ENCODE measurements at places on chromosomes 3 and 15. TPM values are rescaled to one million over a fixed set of nuclear protein-coding genes. Genes with fewer than 3 reads are reported as not detected.

- no peak overlapping the region for H3K4me3 ChIP-seq
- H3K36me3 ChIP-seq = no peaks in the 10 kb centered on the region
- no peaks in the 10 kb centered on the region for H3K4me1 ChIP-seq
- no peak overlapping the region for H3K27ac ChIP-seq
These were observed 53.7 kb downstream of the PIK3CB start for GRCh38 chr3:138781012-138781470.

A4GNT gene
- total RNA-seq = not detected

DNA sequence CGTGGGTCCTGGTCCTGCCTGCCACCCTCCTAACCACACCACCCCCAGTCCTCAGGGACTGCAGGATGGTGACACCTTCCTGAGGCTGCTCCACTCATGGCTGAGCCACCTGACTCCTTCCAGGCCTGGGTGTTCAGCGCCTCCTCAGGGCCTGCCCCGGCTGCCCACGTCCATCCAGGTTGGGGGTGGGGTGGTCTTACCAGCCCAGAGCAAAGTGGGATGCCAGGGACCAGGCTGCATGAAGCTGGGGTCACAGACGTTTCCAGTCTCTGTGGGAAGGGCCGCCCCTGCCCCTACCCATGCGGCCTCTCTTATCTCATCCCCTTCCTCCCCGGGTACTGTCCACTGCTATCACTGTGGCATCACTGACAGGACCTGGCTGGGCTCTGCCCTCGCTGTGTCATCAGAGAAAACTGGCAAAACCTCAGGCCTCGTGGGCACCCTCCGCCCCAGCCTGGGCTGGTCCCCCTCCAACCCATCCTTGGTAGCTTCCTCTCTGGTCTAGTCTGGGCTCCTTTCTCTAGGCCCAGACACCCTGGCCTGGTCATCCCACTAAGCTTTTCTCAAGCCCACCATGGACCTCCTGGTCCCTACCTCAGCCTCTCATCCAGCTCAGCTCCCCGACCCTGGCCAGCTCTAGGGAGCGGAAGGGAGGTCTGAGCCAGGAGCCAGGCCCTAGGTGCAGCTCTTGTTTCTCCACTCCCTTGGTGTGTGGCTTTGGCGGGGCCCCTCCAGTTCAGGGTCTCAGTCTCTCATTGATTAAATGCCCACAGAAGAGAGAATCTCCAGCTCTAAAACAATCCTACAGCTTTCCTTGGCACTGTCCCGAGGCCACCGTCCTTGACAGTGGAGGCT is 32.9 kb downstream of the WNT7A start:
- H3K4me3 ChIP-seq = no peak overlapping the region
- H3K36me3 ChIP-seq = no peaks in the 10 kb centered on the region
- no peak for DNase-seq

- no peak overlapping the region for H3K27ac ChIP-seq
- H3K27me3 ChIP-seq = no peaks in the 10 kb centered on the region
- no peaks in the 10 kb centered on the region for H3K36me3 ChIP-seq
- no peak for DNase-seq
- H3K4me3 ChIP-seq = no peak overlapping the region
These were observed 250.9 kb downstream of the NR2F2 start for GRCh38 chr15:96581371-96581770.

DNA sequence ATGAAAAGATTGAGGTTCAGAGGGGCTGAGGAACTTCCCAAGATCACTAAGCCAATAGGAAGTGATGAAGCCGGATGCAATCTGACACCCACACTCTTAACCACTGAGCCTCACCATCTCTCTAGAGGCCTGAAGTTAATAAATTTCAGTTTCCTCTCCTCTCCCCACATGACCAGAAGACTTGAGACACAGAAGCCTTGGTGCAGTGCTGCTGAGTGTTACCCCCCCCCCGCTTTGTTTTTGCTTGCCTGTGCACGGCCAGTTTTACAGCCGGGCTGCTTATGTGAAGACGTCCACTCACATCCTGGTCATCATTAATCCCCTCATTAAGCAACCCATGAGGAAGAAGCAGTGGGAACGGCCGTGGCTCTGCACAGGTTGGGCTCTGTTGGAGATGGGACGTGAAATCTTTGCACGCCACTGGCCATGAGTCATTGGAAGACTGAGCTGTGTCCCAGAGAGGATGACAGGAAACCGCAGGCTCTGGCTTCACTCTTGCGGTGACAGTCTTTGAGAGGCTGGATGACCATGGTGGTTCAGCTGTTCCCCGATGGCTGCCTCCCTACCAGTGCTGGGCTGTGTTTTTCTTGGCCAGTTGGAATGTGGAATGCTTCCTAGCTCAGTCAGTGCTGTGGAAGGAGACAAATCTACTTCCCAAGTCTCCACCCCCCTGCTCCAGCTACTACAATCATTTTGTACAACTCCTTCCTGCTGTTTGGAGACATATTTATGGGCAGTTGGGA is 232.6 kb upstream of the LRTM1 start:
- no peak overlapping the region for H3K4me3 ChIP-seq
- no peaks in the 10 kb centered on the region for H3K4me1 ChIP-seq
- DNase-seq = no peak
- H3K27ac ChIP-seq = no peak overlapping the region

DNA sequence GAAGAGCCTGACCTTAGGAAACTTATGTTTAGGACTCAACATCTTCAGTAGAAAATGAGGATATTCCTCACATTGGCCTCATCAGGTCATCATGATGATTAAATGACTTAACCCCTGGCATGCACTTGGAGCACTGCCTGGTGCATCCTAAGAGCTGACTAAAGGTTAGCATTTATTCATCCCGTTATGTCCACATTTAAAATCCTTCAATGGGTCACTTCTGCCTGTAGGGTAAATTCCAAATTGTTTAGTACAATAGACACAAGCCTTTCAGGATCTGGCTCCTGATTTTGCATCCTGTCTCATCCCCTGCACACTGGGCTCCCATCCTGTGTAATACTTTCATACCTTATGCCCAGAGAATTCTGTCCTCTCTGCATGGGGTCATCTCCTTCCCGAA is 195.2 kb upstream of the MCTP2 start:
- no peaks in the 10 kb centered on the region for H3K4me1 ChIP-seq
- H3K27me3 ChIP-seq = no peaks in the 10 kb centered on the region
- no peak for DNase-seq
- H3K27ac ChIP-seq = no peak overlapping the region
- H3K36me3 ChIP-seq = no peaks in the 10 kb centered on the region

- no peaks in the 10 kb centered on the region for H3K27me3 ChIP-seq
- no peaks in the 10 kb centered on the region for H3K36me3 ChIP-seq
- H3K4me3 ChIP-seq = no peak overlapping the region
- H3K4me1 ChIP-seq = no peaks in the 10 kb centered on the region
- H3K27ac ChIP-seq = no peak overlapping the region
- DNase-seq = no peak
These were observed 152.7 kb upstream of the ICE2 start for GRCh38 chr15:60631620-60632019.

POLQ gene
- total RNA-seq = 15.4 TPM

DNA sequence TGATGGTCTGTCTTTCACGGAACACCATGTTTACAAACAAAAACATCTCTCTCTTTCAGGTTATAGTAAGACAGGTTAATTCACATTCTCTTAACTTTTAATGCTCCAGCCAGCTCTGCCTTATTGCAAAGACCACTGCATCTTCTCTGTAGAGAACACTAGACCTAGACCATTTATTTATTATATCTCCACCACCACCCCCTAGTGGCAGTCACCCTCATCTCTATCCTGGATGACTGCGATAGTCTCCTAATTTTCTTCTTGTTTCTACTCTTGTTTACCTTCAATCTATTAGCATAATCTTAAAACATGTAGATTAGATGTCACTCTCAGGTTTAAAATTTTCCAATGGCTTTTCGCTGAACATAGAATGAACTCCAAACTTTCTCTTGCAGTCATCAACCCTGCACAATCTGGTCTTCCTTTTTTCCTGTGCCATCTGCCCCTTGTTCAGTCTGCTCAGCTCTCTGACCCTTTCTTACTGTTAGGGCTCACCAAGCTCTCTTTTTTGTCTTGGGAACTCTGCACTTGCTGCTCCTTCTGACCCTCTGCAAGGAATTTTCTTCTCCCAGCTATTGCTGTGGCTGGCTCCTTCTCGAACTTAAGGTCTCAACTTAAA is 155.6 kb downstream of the SQOR start:
- no peak overlapping the region for H3K27ac ChIP-seq
- H3K36me3 ChIP-seq = no peaks in the 10 kb centered on the region
- no peak for DNase-seq
- H3K27me3 ChIP-seq = no peaks in the 10 kb centered on the region
- H3K4me3 ChIP-seq = no peak overlapping the region
- peaks cover 13% of the 10 kb centered on the region for H3K4me1 ChIP-seq

TMEM212 gene
- total RNA-seq = not detected

DNA sequence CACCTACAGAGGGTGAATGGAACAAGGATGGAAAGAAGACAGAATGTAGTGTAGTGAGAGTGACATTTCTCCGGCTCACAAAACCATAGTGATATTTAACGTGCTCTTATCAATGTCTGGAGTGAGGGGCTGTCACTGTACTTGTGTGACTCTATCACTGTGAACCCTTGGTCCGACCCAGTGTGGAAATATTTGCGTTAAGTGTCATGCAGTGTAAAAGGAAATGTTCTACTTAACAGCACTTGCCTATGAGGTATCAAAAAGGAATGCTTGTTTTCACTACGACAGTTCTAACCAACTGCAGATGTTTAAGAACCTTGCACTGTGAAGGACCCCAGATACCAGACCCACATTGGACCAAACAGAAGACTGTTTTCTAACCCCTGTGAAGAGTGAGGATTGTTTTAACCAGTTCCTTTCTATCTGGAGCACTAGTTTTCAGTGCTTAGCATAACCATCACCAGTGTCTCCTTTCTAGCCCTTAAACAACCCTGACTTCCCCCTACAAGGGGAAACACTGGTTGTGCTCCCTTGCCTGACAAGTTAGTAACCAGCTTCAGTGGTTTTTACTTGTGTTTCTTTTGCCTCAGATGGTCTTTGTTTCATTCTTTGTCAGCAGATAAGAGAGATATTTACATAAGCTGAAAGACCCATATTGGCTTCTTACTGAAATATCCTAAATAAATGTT is 144.7 kb upstream of the ABHD17C start:
- H3K27ac ChIP-seq = no peak overlapping the region
- H3K36me3 ChIP-seq = no peaks in the 10 kb centered on the region
- no peaks in the 10 kb centered on the region for H3K4me1 ChIP-seq
- no peak overlapping the region for H3K4me3 ChIP-seq

- H3K27ac ChIP-seq = no peak overlapping the region
- peaks cover 19% of the 10 kb centered on the region for H3K4me1 ChIP-seq
- no peaks in the 10 kb centered on the region for H3K36me3 ChIP-seq
- DNase-seq = no peak
These were observed 15.6 kb upstream of the CYFIP1 start for GRCh38 chr15:22995795-22996194.

DNA sequence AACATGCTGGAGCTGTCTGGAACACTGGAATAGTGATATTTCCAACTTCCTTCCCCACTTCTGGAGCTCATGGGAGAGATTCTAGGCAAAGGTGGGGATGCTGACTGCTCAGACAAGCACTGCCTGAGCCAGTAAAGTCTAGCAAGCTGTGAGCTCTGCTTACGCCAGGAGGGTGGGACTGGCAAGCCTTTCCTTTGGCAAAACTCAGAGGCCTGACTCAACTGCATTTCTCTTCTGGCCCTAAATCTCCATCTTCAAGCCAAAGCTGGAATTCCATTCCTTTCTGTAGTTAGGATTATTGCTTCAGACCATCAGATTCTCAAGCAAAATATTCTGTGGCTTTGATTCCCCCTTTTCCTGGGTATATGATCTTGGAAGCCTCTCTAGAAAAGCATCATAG is 20.3 kb upstream of the EPB42 start:
- no peak for DNase-seq
- H3K27ac ChIP-seq = no peak overlapping the region
- H3K4me3 ChIP-seq = no peak overlapping the region

IQCH gene
- 1.7 TPM for total RNA-seq
